ENCODE measurements at places on chromosomes 6 and 20. TPM values are rescaled to one million over a fixed set of nuclear protein-coding genes. Genes with fewer than 3 reads are reported as not detected.

INSM1 gene
- polyA plus RNA-seq: not detected

VNN1 gene
- not detected for polyA plus RNA-seq

BCAS1 gene
- not detected for polyA plus RNA-seq

CASS4 gene
- polyA plus RNA-seq: 11.2 TPM

GSTA2 gene
- polyA plus RNA-seq: not detected

DNA sequence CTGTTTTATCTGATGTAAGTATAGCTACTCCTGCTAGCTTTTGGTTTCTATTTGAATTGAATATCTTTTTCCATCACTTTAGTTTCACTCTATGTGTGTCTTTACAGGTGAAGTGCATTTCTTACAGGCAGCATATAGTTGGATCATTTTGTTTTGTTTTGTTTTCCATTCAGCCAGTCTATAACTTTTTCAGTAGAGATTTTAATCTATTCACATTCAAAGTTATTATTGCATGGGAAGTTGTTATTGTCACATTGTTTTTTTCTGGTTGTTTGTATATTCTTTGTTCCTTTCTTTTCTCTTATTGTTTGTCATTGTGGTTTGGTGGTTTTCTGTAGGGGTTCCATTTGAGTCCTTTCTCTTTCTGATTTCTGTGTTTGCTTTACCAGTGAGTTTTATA is 151.2 kb downstream of the PDE10A start:
- H3K36me3 ChIP-seq: no peaks in the 10 kb centered on the region
- no peaks in the 10 kb centered on the region for H3K4me1 ChIP-seq
- no peak overlapping the region for H3K27ac ChIP-seq
- DNase-seq: no peak
- no peaks in the 10 kb centered on the region for H3K27me3 ChIP-seq

GRCh38 chr20:1856424-1856823 is 38.8 kb upstream of the SIRPA start:
- no peak for DNase-seq
- H3K27ac ChIP-seq: no peak overlapping the region
- H3K36me3 ChIP-seq: peaks cover 3% of the 10 kb centered on the region
- H3K4me1 ChIP-seq: no peaks in the 10 kb centered on the region
- H3K4me3 ChIP-seq: no peak overlapping the region
- H3K27me3 ChIP-seq: peaks cover 6% of the 10 kb centered on the region

DNA sequence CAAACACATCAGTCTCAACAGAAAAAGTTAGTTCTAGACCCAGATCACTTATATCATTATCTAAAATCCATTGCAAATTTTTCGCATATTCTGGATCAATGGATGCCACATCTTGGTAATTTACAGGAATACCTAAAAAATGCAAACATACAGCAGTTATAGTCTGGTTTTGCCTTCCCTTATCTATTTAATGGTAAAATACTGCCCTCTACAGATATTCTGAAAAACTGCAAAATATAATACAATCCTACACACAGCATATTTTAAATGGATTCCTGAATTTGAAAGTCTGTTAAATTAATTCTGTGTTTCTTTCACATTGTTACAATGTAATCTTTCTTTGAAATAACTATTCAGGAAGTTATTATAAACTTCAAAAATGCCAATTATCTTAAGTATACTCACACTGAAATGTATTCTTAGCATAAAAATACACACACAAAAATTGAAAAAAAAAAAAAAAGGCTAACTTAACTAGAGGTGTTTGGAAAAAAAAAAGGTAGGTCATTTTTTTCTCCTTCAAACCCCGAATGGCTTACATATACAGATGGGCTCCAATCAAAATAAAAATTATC is 88.4 kb downstream of the HACE1 start:
- no peaks in the 10 kb centered on the region for H3K27me3 ChIP-seq
- H3K4me1 ChIP-seq: no peaks in the 10 kb centered on the region
- peak; percentile 43 for DNase-seq
- no peak overlapping the region for H3K4me3 ChIP-seq
- H3K27ac ChIP-seq: no peak overlapping the region
- H3K36me3 ChIP-seq: peaks cover 5% of the 10 kb centered on the region

DNA sequence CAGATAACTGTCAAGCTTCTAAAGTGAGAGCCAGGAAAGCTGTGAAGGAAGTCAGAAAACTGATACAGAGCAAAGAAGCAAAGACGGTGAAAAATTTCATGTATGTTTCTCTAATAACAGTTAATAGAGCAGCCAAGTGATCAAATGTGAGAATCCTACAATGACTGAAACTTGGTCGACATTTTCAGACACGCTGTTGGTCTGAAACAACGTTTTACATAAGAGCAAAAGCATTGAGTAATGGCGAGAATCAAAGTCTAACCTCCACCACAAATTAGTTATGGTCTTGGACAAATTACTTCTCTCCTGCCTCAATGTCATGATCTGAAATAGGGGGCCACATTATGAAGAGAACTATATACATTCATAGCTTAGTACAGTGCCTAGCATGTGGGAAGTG is 3.3 kb downstream of the MKKS start:
- H3K27me3 ChIP-seq: no peaks in the 10 kb centered on the region
- H3K27ac ChIP-seq: peak overlapping the region; percentile 47
- no peak for DNase-seq
- H3K4me3 ChIP-seq: no peak overlapping the region
- H3K4me1 ChIP-seq: peaks cover 46% of the 10 kb centered on the region

- peaks cover 3% of the 10 kb centered on the region for H3K27me3 ChIP-seq
- no peaks in the 10 kb centered on the region for H3K4me1 ChIP-seq
- H3K36me3 ChIP-seq: no peaks in the 10 kb centered on the region
Observed at GRCh38 chr6:169044381-169045230, 209.0 kb downstream of the THBS2 start.

- peaks cover 42% of the 10 kb centered on the region for H3K27me3 ChIP-seq
- peak overlapping the region; percentile 23 for H3K4me3 ChIP-seq
- no peaks in the 10 kb centered on the region for H3K36me3 ChIP-seq
- DNase-seq: no peak
- no peak overlapping the region for H3K27ac ChIP-seq
Observed at GRCh38 chr6:75084872-75085381, 120.9 kb downstream of the COL12A1 start.

- no peak overlapping the region for H3K27ac ChIP-seq
- H3K4me3 ChIP-seq: no peak overlapping the region
- no peaks in the 10 kb centered on the region for H3K27me3 ChIP-seq
Observed at GRCh38 chr6:135503703-135504475, 6.3 kb upstream of the AHI1 start.

DNA sequence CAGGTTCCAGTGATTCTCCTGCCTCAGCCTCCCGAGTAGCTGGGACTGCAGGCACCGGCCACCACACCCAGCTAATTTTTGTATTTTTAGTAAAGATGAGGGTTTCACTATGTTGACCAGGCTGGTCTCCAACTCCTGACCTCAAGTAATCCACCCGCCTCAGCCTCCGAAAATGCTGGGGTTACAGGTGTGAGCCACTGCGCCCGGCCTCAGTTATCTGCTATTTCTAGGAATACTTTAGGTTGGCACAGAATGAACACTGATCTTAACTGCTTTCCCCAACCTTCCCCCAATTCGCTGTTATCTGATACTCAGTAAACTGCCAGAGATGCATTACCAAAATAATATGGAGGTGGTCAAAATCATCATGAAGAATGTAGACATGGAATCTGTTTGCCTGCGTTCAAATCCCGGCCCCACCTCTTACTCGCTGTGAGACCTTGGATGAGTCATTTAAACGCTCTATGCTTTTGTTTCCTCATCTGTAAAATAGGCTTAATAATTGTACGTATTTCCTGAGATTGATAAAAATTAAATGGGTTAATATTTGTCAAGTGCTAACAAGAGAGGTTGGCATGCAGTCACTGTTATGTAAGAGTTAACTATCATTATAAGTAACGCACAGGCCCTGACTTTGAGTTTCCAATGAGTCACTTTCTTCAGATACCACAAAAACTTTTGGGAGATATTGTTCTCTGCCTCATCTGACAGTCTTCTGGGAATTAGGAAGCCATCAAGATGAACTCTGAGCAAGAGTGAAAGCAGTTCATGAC is 44.5 kb upstream of the NCOA3 start:
- no peak overlapping the region for H3K27ac ChIP-seq
- no peak for DNase-seq
- no peaks in the 10 kb centered on the region for H3K27me3 ChIP-seq
- H3K4me3 ChIP-seq: no peak overlapping the region

DNA sequence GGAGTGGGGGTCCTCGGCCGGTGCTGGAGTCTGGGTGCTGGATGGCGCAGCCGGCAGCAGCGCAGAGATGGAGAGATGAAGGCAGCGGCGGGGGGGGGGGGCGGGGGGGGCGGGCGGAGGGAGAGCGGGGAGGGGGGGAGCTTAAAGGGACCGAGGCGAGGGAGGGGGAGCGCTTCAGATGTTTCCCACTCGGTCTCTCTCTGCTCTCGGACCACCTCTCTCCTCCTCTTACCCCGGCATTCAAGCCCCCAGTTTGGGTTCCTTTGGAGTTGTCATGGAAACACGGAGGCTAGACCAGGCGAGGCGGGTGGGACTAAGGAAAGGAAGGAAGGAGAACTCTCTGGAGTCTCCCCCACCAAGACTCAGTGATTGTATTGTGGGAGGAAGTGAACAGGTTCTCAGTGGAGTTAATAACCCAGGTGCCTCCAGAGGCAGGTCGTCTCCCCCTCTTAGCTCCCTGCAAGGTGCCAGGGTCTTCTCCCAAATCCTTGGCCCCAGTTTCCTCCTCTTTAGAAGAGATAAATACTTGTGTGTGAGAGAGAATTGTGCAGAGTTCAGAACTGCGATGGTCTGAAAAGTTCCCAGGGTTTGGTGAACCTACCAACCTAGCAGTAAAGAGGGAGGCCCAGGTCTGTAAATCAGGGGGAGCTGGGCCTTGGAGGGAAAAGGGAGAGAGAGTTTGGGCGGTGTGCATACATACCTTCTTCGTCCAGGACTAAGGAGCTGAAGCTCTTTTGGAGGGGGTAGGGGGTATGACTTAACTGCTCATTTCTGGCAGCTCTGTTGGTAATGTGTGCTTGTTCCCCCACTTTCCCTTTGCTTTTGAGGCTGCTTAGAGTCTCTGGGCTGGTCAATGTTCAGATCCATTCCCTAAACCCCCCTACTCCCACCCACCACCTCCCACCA is at the start of gene PRRT1:
Gene PRRT1 (minus strand): TSS at position 77 of the 906 bp plus-strand sequence. CDS start 112 bp downstream, outside the sequence.
- H3K36me3 ChIP-seq: no peaks in the 10 kb centered on the region
- peak within 1 kb of the TSS; percentile 94 for H3K4me3 ChIP-seq
- H3K27ac ChIP-seq: peak within 1 kb of the TSS; percentile 94
- H3K4me1 ChIP-seq: peaks cover 66% of the 10 kb centered on the region
- no peak for DNase-seq
- H3K27me3 ChIP-seq: peaks cover 27% of the 10 kb centered on the region

DNA sequence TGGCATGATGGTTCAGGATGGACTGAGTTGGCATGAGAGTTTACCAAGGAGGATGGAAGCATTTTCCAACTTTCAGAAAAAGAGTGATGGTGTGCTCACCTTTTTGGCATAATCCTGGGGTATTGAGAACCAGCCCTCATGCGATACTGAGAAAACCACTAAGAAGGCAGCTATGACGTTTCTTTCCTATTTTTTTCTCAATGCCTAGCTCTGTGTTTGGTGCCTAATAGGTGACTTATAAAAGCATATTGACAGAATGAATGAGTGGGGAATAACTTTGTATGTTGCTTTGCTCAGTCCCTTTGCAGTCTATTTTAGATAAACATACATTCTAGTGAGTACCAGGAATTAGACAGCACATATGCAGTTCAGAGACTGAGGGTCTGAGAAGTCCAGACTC is 816.3 kb downstream of the DHX35 start:
- no peak for DNase-seq
- no peaks in the 10 kb centered on the region for H3K27me3 ChIP-seq
- H3K4me3 ChIP-seq: no peak overlapping the region

GRCh38 chr20:45138561-45139300 is 14.5 kb upstream of the WFDC12 start:
- peaks cover 5% of the 10 kb centered on the region for H3K27me3 ChIP-seq
- no peak for DNase-seq

DNA sequence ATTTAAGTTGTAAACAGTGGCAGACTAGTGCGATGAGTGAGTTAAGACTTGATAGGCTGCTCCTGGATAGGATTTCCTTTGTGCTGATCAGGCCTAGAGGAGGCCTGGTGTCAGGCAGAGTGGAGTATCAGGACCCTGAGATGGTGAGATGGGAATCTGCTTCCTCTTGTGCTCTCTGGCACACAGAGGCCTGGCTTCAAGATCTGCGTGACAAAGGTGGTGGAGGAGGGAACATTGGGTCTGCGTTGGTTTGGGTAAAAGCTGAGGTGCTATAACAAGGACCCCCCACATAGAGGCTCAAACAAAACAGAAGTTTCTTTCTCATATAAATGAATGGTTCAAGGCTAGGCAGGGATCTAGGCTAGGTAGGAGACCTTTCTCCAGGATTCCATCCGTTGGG is 20.3 kb downstream of the SCAND1 start:
- H3K36me3 ChIP-seq: peaks cover 13% of the 10 kb centered on the region
- no peak overlapping the region for H3K4me3 ChIP-seq
- H3K27me3 ChIP-seq: no peaks in the 10 kb centered on the region
- H3K4me1 ChIP-seq: peaks cover 2% of the 10 kb centered on the region

GRCh38 chr6:42104095-42104803 is 38.2 kb downstream of the C6orf132 start:
- H3K36me3 ChIP-seq: no peaks in the 10 kb centered on the region
- peak overlapping the region; percentile 19 for H3K27ac ChIP-seq
- DNase-seq: peak; percentile 85
- H3K4me3 ChIP-seq: peak overlapping the region; percentile 68
- no peaks in the 10 kb centered on the region for H3K27me3 ChIP-seq

DNA sequence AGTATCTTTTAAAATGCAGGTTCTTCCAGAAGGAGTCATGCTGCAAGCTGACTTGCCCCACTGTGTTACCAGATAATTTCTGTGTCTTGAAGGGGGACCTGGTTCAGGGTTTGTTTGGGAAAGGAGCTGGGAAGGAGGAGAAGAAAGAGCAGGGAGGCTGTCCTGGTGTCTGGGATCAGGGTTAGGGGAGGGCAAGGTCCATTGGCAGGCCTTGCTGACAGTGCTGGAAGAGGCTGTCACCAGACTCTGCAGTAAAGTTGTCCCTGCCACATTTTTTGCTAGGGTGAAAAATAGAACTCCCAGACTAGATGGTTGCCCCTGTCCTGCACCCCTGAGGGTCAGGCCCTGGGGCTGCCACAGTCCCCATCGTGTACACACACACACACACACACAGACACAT is 14.9 kb downstream of the GLP1R start:
- DNase-seq: no peak
- no peak overlapping the region for H3K27ac ChIP-seq
- peaks cover 2% of the 10 kb centered on the region for H3K4me1 ChIP-seq
- peaks cover 17% of the 10 kb centered on the region for H3K27me3 ChIP-seq

Data from naive thymus-derived CD8-positive, alpha-beta T cell (primary cell).